ENCODE measurements at places on chromosomes 11 and 22. TPM values are rescaled to one million over a fixed set of nuclear protein-coding genes. Genes with fewer than 3 reads are reported as not detected.
A peak's percentile ranks its signal among the peaks of the same experiment; 100 is the strongest.

Gene NRXN2
- 40.8 TPM for total RNA-seq

DNA sequence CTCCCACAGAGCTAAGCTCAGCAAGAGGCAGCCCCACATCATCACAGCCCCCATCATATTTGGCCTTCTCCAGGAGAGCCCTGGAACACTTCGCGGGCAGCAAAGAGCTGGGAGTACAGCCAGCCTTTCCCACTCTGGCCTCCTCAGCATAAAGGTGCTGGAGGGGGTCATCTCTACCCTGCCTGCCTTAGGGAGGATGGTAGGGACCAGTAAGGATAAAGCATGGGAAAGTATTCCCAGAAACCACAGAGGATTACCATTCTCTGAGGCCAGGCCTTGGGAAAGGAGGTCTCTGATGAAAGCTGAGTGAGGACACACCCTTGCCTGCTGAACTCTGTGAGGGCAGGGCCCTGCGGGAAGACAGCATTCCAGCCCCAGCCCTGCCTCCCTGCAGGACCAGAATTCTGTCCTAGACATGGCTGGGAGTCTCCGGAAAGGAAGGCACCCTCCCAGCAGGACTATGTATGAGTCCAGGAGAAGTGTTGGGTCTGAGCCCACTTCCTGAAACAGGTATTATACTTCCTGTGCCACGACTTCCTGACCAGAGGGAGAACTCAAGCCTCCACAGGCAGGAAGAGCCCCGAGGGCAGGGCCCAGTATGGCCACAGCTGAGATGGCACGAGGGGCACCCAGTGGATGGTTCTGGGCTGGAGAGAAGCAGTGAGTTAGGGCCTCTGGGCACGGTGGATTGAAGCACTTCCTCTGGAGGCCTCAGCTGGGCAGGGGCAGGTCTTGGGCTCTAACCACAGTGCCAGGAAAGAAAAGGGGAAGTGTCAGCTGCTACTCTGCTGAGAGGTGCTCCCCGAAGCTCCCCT lies 12.9 kb upstream of the CASTOR1 start:
- DNase-seq: peak; percentile 94

GRCh38 chr11:35246745-35247144 lies 107.8 kb downstream of the CD44 start:
- peak; percentile 90 for DNase-seq

Gene ANO5
- not detected for total RNA-seq

Gene SMC1B
- not detected for total RNA-seq

Gene LRRN4CL
- total RNA-seq: 195 TPM

Gene RDX
- 79.4 TPM for total RNA-seq

DNA sequence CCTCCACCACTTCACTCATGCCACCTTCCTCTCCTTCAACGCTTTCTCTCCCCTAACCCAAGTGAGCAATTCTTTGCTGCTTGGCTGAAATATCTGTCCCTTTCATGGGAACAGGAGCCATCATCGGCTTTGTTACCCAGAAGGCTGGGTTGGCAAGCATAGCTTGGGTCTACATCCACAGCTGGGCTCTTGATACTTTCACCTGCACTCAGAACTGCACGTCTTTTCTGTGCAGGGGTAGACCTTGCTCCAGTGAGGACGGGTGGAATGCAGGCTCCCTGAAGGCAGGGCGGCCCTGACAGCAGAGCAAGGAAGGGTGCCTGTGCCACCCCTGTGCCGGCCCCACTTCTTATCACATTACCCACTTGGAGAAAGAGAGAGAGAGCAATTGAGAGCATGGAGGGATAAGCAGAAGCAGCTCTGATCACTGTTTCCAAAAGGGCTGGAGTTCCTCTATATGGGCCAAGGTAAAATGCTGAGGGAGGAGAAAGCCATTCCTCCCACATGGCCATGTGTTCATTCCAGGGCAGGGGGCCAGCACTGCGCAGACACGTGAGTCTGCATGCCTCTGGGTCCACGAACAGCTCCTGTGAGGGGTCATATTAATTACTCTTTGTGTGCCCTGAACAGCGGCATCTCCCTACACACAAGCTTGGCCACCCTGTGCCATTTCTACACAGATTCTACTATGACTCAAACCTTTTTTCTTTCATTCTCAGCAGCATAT lies 181.8 kb downstream of the BUD13 start:
- no peak for DNase-seq

- DNase-seq: no peak
Measured at GRCh38 chr22:26002456-26002855, 166.8 kb upstream of the SEZ6L start.

GRCh38 chr11:113286009-113286408 lies 28.4 kb upstream of the TTC12 start:
- DNase-seq: no peak

Gene CEND1
- 0.53 TPM for total RNA-seq

- no peak for DNase-seq
Measured at GRCh38 chr22:36395055-36395849, 7.5 kb upstream of the MYH9 start.

DNA sequence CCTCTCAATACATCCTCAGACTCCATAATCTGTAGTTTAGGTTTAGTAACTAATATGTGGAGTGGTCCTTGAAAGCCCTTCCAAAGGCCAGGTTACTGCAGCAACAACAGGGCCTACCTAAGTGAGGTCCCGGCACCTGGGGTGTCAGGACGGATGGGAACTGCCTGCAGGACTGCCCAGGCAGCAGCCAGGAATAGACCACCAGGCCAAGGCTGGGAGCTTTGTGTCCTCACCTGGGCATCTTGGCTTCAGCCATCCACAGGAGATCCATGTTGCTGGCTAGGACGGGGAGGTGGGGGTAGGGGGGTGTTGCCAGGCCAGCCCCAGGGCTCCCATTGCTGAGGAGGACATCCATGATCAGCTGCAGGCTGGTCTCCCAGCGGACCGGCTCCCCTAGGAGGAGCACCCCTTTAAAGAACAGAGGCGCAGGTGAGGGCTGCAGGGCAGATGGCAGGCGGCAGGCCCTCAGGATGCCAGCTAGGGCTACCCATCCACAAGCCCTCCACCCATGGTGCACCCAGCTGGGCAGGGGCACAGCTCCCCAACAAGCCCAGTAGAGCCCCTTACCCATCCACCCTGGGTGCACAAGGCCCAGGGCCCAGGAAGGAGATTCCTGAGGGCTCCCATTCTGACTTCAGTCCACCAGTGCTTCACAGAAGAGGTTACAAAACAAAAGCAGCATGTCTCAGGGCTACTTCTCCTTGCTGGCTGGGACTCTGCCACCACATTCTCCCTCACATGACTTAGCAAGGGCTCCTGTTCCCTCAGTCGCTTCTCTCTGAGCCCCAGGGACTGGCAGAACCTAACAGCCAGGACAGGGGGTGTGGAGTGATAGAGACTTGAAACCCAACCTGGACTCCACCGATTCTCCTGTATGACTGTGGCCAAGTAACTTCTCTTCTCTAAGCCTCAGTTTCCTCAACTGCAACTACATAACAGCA lies 18.0 kb downstream of the HDHD5 start:
- DNase-seq: no peak
